Kidney tubule cell (primary cell): ENCODE measurements at places on chromosomes 3 and 15.
A peak's percentile ranks its signal among the peaks of the same experiment; 100 is the strongest.

- DNase-seq, result no peak
Observed at GRCh38 chr15:37903919-37904625, 30.4 kb upstream of the TMCO5A start.

- no peak for DNase-seq
Observed at GRCh38 chr3:79871656-79872055, 103.9 kb upstream of the ROBO1 start.

- DNase-seq, result no peak
Observed at GRCh38 chr3:148147903-148148302, 549.8 kb upstream of the AGTR1 start.

- DNase-seq, result peak; percentile 28
Observed at GRCh38 chr3:32820971-32821685, 3.3 kb downstream of the TRIM71 start.

GRCh38 chr3:82496890-82497560 lies 735.6 kb upstream of the GBE1 start:
- DNase-seq, result peak; percentile 7

DNA sequence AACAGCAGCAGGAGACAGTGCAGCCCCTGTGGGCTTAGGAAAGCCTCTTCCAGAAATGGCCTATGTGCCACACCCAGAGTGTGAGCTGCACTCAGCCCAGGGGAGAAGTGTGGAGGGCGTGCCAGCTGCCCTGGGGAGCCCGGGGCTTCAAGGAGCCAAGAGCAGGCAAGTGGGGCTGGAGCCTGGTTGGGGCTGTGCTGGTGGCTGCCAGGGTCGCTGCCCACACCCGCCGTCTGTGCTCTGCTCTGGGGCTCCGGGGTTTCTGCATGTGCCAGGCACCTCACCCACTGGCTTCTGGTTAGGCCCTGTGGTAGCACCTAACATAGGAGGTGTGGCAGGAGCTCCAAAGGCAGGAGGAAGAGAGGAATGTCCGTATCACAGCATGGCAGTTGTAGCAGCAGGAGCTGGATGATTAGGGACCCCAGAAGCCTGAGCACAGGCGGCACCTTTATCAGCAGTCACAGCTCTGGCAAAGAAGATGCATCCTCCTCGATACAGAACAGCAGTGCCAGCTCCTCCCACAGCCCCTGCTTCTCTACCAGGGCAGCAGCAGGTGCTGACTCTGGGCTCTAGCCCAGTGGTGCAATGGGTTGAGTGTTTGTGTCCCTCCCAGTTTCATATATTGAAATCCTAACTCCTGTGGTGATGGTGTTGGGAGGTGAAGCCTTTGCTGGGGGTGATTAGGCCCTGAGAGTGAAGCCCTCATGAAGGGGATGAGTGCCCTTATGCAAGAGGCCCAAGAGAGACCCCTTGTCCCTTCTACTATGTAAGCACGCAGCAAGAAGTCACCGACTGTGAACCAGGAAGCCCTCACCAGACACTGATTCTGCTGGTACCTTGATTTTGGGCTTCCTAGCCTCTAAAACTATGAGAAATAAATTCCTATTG lies 70.0 kb upstream of the KLF13 start:
- DNase-seq, result no peak

GRCh38 chr3:195612075-195612800 lies 28.5 kb upstream of the APOD start:
- peak; percentile 74 for DNase-seq

GRCh38 chr3:183584246-183584913 lies 28.9 kb upstream of the KLHL6 start:
- DNase-seq, result no peak

DNA sequence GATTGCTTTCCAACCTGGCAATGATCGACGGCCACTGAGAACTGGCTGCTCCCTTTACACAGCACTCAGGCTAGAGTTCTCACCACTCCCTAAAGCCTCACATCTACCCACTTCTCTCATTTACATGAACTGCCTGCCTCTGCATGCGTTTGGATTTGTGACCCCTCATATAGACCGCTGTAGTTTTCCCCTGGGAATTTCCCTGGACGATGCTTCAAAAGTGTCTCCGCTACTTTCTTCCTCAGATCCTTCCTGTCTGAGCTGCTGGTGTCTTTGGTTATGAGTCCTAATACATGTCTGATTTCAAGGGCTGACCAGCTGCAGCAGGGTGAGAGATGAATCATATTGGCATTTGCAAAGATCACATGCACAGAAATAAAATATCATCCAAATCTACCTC lies 116.7 kb upstream of the ETV5 start:
- DNase-seq, result no peak

GRCh38 chr15:36275656-36276055 lies 303.8 kb upstream of the CDIN1 start:
- DNase-seq, result no peak

GRCh38 chr15:91050128-91050455 lies 27.7 kb upstream of the VPS33B start:
- no peak for DNase-seq

DNA sequence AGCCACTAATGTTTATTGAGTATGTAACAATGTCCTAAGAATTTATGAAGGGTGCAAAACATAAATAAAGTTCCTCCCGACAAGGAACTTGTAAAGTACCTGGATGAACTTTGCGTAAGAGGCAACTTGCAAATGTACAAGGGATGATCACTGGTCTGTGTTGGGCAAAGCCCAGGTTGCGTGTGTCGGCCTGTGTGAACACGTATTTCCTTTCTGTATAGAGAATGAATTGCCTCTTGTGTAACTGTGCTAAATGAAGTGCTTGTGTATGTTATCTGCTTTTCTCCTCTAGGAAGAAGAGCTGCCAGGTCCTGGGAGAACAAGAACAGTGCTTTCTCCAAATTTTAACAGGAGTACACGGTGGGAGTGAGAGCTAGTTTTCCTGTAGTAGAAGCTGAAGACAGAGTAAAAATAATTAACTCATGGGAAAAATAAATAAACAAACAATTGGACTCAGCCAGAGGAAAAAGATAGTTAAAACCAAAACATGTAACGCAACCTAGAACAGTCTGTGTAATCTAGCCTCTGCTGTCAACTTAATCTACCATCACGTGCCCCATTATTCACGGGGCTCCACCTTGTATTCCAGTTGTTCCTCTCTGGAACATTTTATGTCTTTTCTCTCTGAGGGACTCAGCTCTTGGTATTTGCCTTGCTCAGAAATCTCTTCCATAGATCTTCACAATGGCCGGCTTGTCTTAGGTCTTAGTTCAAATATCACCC lies 83.7 kb upstream of the RASGRP1 start:
- DNase-seq, result no peak

DNA sequence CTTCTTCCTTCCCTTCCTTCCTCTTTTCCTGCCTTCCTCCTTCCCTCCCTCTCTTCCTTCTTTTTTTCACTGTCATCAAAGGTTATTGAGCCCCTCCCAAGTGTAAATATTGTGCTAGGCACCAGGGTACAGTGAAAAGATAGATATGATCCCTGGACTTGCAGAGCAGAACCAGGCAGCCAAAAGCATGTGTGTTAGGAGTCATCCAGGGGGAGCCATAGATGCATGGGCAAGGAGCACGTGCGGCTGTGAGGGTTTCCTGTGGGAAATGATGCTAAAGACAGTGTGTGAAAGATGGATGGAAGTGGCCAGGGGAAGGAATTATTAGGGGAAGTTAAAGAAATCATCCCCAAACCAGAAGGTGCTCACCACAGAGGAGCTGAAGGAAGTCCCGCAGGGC lies 65.2 kb downstream of the NR2F2 start:
- DNase-seq, result no peak

DNA sequence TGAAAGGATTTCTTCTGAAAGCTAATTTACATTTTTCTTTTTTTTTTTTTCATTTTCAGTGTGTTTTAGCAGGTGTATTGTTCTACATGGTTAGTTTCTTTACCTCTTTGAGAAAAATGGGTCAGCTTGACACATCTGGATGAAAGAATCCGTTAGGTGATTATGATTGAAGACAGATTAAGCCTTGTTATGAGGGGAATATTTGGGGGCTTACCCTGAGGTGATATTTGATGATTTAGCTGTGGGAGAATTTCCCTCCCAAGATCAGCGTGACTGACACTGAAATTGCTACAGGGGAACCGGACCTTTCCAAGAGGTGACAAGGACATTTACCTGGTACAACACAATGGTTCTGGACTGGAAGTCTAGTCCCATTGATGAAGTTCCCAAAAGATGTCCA lies 147.5 kb downstream of the NFKBIZ start:
- DNase-seq, result no peak

DNA sequence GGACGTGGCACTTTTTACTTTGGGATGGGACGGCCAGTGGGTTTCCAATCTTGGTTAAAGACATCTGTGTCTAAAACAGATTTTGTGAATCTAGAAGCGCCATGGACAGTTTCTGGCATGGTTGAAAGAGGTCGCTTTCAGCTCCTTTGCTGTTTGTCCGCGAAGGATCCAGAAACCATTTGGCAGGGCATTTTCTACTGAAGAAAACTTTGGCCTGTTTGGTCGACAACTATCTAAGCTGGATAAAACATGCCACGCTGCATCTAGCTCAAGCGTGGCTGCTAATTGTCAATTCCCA lies 730 bp upstream of the RORA start:
- DNase-seq, result no peak

DNA sequence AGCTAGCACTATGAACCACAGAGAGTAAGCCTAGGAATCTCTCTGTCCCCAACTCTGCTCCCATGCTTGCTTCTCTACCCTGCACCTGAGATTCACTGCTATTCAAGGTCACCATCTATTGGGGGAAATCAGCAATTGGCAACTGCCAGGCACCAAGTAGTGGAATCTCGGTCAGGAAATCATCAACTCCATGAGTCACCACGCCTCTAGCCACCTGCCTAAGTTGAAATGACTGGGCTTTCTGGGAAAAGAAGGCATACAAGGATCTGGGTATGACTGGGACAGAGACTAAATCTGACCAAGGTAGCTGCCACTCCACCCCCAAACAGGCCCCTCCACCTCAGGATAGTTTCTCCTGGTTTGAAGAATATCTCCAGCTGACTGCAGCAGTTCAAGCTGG lies 464.1 kb upstream of the CBLB start:
- peak; percentile 93 for DNase-seq

GRCh38 chr3:61903931-61904657 lies 342.7 kb downstream of the PTPRG start:
- DNase-seq, result peak; percentile 38

DNA sequence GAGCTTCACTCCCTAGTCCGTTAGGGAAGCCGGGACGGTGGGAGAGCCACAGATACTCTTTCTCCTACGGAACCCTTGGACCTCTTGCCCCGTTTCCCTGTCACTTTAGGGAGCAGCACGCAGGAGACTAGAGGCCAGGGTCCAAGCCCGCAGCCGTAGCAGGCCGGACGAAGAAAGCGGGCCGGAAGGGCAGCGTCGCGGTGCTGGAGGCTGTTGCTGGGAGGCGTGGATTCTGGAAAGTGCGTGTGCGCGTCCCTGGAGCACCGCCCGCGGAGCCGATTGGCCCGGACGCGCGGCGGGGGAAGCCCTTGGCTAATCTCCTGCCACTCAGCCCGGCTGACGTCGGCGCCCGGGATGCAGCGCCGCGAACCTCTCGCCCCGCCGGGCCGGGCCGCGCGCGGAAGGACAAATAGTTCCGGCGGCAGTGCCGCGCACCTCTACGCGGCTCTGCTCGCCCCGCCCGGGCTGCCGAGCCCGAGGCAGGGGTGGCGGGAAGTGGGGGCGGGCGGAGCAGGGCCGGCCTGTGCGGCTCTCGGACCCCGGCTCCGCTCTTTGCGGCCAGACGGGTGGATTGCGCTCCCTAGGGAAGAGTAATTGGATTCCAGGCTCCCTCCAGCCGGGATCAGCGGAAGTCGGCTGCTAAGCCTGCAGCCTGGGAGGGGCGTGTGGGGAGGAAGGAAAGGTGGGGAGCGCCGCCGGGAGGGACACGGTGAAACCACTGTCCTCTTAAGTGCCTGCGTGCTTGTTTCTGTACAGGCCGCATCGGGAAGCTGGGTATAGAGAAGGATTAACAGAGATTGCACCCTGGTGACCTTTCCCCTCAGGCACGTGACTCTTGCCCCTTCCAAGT lies 31.3 kb upstream of the TCF12 start:
- peak; percentile 97 for DNase-seq

DNA sequence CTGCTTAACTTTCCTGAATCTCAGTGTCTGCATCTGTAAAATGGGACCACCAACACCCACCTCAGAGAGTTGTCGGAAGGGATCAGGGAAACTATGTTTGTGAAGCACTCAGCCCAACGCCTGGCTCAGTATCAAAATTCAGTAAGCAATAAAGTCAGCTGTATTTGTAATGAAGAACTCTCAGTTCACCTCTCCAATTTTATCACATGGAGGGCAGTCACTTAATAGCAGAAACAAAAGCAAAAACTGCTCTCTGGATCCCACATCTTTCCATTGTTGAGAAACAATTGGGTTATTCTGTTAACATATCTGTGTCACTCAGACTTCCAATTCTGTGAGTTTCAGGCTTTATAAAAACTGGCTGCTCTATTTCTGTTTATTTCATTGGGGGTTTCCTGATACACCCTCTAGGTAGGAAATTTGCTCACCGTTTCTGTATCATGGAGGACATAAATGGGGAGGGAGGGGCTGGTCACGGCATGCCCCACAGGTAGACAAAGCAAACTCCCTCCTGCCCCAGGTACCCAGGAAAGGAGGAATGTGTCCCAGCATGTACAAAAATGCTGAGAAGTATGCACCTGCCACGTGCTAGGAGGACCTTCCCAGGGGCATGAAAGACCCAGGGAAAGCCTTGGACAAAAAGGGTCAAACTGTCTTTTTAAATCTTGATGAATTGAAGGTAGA lies 81.4 kb upstream of the LMOD3 start:
- no peak for DNase-seq

- no peak for DNase-seq
Observed at GRCh38 chr3:104438706-104439105, 928.0 kb upstream of the ALCAM start.

- DNase-seq, result no peak
Observed at GRCh38 chr15:73630921-73631362, 2.2 kb downstream of the NPTN start.

DNA sequence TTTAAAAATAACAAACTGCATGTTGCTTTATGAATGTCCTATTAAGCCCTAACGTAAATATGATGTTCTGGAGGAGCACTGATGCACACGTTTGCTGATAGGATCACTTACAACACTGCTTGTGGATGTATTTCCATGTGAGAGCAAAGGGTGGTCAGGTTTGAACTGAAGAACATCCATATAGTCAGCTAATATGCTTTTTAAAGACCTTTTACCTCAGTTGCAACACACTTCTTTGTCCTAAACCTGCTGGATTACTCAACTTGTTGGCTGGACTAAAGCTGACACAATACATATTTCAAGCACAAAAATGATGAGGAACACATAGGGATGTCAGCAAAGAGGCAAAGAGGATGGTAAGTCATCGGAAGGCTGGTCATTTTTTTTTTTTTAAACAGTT lies 186.6 kb downstream of the TIGIT start:
- DNase-seq, result no peak

DNA sequence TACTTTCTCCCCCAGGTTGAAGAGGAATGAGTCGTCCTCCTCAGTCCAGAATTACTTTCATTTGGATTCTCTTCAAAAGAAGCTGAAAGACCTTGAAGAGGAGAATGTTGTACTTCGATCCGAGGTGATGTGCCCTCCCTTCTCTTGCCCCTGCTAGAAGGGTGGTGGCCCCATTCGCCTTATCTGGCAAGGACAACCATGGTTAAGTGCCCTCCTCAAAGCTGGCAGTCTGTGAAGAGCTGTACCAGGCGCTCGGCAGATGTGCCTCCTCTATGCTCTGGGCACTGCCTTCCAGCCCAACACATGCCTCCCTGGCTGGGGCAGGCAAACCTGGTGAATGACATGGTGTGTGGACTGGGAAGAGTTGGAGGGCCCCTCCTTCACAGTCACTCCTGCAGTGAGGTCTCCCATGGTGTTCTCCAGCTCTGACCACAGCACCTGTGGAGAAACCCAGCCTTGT lies 77.0 kb downstream of the CCK start:
- DNase-seq, result no peak

GRCh38 chr3:134486577-134487041 lies 752 bp downstream of the CEP63 start:
- peak; percentile 28 for DNase-seq

- peak; percentile 37 for DNase-seq
Observed at GRCh38 chr3:52798978-52799476, 4.4 kb downstream of the ITIH3 start.
